IPS DF 6.9 (cell line): ENCODE measurements at places on chromosomes 5 and 9.

- DNase-seq: no peak
Observed at GRCh38 chr9:135586601-135587109, 25.1 kb downstream of the PAEP start.

GRCh38 chr9:88953381-88954029 lies 37.8 kb upstream of the S1PR3 start:
- no peak for DNase-seq

DNA sequence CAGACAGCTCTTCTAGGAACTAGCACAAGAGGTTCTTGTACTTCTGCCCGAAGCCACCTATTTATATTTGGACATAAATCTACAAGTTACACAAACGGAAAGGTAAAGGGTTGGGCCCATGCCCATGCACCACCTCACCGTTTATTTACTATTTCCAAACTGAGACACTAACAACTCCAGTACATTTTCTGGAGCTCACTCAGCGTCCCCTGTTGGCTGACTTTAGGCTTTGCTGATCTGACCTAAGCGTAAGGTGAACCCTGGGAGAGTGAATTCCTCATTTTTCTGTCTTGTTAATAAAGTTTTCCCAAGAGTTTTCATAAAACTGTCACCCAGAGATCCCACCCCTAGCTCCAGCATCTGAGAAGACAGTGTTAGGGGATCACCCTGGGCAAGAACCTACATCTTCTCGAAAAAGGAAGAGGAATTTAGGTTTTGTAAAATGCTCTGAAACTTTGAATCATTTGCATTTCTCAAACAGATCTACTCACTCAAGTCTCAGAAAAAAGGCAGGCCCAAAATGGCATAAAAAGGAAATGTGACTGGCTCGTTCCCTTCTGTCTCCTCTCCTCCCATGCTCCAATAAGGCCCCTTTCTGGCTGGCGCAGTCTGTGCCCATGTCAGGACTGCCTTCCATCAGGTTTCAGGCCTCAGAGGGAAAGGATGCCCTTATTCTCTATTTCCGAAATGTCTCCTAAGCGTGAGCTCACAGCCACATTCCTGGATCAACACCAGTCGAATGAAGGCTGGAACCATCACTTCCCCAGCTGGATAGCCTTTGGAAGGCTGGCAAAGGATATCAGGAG lies 201.3 kb downstream of the FANCC start:
- DNase-seq: no peak

DNA sequence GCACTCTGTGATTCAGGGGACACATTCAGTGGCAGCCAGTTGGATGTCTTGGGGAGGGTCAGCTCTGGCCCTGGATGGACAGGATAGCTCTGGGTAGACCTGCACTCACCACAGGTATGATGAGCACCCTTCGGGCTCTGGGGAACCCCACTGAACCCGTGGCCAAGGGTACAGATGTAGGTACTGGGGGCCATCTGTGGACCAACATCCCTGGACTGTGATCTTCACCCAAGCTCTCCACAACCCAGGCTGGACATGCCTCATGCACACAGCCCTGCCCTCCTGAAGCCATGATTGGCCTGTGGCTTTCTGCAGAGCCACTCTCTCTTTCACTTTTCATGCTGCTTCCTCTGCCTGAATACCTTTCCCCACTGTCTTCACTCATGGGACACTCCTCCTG lies 15.6 kb upstream of the ACSL6 start:
- no peak for DNase-seq

- no peak for DNase-seq
Observed at GRCh38 chr9:3874449-3875360, 348.9 kb upstream of the RFX3 start.

GRCh38 chr9:133943781-133944745 lies 48.1 kb downstream of the VAV2 start:
- DNase-seq: no peak

DNA sequence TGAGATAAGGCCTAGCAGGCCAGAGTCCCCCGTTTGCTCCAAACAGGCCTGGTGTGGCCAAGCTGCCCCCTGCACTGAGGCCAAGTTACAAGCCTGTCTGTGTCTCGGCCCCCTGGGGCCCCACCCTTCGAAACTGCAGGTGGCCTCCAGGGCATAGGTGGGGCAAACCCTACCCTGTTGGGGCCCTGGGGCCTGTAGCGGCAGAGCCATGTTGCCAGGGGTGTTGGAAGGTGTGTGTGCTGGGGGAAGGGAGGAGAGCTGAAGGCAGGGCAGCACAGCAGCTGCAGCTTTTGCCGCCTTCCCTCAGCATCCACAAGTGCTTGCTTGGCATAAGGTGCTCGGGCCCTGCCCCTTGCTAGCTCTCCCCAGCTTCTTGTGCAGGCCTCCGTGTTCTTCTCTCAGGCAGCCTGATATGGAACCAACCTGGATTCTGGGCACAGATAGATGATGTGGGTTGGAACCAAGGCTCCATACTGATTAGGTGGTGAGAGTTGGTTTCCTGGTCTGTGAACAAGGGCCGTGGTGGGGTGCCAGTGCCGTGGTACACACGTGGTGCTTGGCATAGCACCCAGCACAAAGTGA lies 12.7 kb downstream of the IRF1 start:
- DNase-seq: no peak

DNA sequence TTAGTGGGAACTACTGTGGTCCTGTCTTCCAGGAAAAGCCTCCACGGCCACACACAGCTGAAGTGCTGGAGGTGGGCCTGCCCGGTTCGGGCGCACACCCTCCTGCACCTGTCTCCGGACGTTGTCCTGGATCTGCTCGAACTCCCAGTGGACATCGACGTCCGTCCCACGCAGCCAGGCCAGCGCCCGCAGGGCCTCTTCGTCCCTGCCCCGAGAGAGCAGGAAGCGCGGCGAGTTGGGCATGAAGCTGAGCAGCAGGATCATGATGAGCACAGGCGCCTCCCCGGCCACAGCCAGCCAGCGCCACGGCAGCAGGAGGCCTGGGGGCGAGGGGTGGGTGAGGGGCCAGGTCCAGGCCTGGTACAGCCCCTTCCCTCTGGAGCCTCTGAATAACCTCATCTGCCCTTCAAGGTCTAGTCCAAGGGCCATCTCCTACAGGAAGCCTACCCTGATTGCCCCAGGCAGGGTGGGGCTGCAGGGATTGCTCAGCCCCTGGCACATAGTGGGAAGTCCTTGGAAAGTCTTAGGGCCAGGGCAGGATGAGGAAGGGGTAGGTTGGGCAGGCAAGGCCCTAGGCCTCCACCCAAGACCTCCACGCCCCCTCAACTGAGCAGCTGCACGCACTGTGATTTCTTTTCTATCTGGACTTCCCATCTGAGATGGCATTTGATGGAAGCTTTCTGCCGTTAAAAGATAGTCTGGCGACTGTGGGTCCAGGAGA lies 3.4 kb downstream of the SLC2A6 start:
- DNase-seq: no peak
